ENCODE measurements at places on chromosomes 16 and 17.

DNA sequence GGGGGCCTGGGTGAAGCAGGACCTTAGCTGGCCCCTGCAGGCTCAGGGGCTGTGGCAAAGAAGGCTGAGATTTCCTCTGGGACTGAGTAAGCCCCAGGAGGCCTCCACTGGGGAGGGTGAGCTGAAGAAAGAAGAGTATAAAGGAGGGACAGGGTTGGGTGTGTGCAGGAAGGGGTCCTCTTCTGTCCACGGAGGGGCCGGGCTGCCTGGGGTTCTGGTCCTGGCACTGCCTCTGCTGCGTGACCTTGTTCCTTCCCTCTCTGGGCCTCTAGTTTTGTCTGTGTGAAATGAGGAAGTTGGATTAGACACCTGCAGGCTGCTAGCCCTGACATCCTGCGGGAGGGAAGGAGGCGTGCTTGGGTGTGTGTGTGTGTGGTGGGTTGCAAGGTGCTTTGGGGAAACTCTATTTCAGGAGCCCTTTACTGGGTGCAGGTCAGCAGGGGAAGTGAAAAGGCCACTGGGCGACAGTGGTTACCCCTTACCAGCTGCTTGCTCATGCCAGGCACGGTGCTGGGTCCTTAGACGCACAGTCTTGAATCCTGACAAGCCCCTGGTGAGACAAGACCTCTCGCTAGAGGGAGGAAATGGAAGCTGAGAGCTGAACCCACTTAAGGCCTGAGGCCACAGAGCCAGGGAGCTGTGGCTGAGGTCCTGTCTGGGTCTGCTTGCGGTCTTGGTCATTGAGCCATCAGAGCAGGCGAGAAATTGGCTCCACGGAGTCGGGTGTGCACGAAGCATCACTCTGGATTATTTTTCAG, 60.7 kb downstream of the OR1D5 start:
- DNase-seq = no peak

DNA sequence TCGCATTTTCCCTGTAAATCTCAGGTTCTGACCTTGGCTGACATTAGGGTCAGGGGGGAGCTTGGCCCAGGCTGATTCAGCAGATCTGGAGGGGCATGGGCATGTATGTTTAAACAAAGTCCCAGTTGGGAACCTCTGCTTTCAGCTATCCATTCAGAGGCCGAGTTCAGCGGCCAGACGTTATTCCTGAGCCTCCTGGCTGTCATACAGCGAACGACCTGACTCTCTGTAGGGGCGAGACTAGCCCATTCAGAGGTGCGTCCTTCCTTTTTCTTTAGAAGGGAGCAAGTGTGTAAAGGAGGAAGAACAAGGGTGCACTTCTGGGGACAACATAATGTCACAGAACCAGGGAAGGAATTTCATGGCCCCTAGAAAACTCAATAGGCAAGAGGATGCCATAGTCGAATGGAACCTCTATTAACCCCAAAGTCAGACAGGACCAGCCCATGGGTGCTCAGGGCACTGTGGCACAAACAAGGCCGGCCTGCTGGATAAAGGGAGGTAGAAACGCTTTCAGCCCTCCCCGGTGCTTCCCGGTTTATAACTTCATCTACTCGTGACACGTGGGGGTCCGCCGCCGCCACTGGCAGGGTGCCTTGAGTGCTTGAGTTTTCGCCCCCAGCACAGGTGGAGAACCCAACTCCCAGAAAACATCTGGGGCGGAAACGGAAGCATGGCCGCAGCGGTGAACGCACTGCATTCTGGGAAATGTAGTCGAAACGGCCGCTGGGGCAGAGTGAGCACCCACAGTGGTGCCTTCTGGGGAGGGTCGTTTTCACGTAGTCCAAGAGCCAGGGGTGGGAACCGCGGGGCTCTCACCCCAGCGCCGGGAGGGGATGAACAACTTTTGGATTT, 33.2 kb upstream of the PLCG2 start:
- peak; percentile 20 for DNase-seq

DNA sequence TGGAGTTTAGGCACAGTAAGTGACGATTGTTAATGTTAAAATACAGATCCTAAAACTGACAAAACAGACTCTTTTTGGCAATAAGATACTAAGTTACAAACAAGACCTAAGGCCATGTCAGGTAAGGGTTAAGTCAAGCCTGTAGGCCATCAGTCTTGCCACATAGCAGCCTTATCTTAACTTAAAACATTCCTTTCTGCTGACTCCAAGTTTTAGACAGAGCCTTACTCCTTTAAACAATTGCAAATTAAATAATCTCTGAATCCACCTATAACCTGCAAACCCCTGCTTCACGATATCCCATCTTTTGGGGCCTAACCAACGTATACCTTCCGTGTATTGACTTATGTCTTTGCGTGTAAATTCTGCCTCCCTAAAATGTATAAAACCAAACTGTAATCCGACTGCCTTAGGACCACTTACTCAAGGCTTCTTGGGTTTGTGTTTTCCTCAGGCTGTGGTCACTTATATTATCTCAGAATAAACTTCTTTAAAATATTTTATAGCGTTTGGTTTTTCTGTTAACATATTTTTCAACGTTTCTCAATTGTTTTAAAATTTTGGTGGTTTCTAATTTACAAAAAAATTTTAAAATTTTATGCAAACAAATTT, 64.4 kb downstream of the EFCAB5 start:
- no peak for DNase-seq

DNA sequence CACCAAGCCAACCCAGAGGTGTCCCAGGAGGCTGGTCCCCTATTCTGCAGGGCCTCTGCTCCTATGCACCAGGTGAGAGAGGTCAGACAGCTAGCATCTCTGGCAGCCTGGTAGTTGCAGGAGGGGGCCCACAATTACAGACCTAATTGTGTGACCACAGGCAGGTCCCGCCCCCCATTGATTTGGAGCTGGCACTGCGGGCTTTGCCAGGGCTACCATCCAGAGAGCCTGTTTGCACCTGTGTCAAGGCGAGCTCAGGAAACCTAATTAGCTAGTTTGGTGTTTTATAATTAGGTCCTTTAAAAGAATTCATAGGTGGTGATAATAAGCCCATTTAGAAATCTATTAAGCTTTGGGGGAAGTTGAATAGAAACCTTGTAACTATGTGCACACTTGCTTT, 90.2 kb downstream of the MRM1 start:
- DNase-seq = no peak

GRCh38 chr17:43917016-43917347, 9.6 kb upstream of the MPP2 start:
- DNase-seq = no peak

DNA sequence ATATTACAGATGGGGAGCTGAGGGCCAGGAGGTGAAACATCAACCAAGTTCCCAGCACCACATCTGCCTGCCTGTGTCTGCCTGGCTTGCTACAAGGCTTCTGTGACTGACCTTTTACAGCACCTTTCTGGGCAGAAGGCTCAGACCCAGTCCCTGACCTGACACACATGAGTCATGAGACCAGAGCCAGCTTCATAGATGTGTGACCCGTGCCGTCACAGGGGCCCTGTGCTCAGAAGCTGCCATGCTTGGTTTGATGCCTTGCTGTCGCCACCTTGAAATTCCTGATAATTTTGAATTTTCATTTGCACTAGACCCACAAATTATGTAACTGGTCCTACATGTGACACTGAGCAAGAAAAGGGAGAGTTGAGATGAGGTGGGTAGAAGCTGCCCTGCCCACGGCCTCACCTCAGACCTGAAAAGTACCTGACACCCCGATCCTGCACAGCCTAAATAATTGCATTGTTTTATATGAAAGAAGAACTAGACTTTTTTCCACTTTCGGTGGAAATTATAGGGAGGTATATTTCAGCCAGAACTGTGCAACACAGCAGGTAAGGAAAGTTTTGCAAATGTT, 13.3 kb upstream of the PECAM1 start:
- DNase-seq = no peak

DNA sequence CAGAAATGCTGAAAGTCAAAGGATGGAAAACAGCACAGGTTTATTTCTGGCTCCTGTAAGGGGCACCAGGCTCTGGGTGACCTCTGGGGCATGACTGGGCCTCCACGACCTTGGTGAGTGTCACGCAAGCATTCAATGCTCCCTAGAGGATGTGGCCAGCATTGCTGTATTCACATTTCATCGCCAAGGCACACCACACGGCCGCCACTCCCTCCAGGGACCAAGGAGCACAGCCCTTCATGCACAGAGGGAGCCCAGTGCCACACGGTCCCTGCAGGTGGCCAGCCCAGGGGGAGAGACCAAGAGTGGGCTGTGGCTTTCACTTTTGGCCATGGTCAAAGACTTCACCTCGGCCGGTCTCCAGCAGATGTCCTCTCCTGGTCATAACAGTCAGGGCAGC, 137.4 kb upstream of the TNRC6C start:
- no peak for DNase-seq

DNA sequence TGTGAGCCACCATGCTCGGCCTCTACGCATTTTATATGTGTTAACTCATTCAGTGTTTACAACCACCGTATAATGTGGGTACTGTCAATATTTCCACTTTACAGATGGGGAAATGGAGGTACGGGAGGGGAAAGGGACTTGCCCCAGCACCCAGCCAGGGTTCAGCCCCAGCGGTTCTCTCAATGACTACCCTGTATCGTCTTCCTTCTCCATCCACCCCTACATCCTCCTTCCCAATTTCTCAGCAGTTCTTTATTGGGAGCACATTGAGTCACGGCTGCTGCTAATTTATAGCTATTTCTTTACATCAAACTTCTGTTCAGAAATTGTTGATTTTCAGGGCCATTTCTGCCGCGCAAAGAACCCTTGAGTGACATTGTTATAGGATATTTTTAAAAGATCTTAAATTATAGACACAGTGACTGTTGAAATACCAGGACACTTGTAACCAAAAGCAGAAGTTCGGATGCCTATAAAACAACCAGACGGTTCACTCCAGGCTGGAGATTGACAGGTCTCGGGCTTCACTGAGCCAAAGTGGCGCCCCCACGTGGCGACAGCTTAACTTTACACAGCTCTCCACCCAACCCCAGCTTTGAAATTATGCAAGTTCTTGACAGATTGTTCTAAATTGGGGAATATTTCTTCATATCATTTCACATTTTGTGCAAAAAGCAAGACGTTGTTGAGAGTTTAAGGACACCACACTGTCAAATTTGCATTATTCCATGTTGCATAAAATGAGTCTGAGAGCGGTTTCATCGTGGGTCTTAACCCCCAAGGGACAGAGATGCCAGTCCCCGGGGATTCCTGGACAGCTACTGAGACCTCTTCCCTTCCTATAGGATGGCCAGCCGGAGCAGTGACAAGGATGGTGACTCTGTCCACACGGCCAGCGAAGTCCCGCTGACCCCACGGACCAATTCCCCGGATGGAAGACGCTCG, 11.8 kb downstream of the SYT17 start:
- no peak for DNase-seq

DNA sequence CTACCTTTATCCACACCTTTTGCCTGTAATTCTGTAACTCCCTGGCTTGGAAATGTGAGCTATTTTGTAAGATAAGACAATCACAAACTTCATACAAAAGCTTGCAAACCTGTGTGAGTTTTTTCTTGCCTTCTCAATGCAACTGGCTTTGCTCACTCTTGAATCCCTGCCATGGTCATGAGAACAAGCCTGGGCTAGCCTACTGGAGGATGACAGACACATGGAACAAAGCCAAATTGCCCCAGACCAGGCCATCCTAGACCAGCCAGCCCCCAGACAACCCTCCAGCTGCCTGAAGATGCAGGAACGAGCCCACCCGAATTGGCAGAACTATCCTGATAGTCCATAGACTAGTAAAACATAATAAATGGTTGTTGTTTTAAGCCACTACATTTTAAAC, 466.6 kb upstream of the ERCC4 start:
- no peak for DNase-seq

- no peak for DNase-seq
Observed at GRCh38 chr16:53484542-53484941, 18.5 kb downstream of the AKTIP start.

- DNase-seq = no peak
Observed at GRCh38 chr16:59748531-59748930, 1014.4 kb upstream of the GOT2 start.

DNA sequence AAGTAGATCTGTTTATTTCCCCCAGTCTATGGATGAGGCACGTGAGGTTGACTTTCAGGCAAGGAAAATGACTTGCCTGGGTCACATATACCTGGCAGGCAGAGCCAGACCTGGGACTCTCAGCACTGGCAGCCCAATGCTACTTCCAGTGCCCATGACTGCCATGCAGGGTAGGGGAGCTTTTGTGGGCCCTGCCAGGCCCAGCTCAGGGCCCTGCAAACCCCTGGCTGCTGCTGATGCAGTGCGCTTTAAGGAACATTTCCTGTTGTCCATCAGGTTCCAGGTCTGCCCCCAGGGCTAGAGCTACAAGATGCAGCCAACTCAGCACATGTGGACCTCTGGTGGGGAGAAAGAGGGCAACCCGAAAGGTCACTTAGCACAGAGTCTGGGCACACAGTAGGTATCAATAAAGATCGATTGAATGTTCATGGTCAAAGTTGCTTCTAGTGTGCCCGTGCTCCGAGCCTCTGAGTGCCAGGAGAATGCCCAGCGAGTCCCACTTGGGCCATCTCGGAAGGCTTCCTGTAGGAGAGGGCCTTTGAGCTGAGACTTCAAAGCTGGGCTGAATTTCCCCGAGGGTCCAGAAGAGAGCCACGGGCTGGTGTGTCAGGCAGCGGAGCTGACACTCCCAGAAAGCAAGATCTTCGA, 513 bp upstream of the TBX21 start:
- DNase-seq = no peak

All from fibroblast of skin of left biceps (primary cell).